Naive thymus-derived CD8-positive, alpha-beta T cell (primary cell): ENCODE measurements at places on chromosomes 7 and 10.

DNA sequence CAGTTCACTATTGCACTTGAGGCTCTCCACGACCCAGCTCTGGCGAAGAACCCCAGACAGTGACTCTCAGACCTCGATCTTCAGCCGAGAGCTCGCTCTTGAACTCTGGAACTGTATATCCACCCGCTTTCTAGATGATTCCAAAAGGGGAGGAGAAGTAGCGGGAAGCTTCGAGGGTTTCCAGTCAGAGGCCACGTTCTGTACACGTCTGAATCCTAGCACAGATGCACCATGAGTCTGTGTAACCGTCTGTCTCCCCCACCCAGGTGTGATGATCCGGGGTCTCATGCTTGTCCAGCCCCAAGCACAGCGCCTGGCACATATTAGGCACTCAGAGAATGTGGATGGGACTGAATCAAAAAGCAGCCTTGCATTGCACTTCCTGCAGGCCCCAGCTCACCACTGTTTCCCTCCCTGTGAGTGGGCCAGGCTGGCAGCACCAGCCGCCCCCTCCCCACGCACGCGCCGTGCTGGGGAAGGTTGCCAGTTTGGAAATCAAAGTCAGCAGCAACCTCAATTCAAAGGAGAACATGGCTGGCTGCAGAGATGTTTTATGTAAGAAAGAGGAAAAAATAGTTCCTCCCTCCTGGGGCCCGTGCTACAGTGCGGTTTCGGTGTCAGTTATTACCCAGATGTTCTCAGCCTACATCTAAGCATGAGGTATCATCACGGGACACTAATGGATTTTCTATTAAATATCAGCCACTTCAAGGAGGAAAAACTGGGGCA, 5.7 kb downstream of the GRID2IP start:
- DNase-seq, result no peak

- no peak for DNase-seq
These were observed 22.5 kb upstream of the C10orf53 start for GRCh38 chr10:49656845-49657493.

DNA sequence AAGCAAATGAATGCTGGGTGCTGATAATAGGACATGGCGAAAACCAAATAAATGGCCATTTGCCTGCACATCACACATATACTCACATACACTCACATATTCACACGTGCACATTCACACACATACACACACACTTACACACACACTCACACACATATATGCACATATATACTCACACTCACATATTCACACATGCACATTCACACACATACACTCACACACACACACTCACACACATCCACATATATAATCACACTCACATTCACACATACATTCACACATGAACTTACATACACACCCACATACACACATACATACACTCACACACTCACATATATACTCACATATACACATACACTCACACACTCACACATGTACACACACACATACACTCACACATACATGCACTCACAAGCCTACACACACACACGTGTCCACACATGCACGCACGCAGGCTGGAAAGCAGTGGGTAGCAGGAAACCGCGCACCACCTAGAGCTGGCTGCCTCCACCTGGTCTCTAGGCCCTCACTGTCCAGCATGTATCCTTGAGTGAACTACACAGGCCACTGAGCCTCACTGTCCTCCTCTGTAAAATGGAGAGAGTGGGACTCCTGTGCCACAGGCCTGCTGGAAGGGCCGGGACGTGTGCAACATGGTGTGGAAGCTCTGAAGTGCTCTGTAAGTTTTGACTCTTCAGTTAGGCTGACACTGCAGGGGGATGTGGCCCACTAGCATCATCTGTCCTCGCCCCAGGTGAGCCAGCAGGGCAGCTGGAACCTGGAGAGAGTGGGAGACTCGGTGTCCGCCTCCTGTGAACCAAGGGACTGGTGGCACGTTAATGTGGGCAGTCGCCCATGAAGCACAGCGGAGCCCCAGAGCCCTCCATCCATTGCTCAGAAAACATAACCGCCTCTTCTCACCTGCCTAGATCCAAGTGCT, 14.9 kb downstream of the TMEM72 start:
- no peak for DNase-seq

GRCh38 chr10:65723525-65723924, 1202.3 kb upstream of the LRRTM3 start:
- DNase-seq, result no peak

DNA sequence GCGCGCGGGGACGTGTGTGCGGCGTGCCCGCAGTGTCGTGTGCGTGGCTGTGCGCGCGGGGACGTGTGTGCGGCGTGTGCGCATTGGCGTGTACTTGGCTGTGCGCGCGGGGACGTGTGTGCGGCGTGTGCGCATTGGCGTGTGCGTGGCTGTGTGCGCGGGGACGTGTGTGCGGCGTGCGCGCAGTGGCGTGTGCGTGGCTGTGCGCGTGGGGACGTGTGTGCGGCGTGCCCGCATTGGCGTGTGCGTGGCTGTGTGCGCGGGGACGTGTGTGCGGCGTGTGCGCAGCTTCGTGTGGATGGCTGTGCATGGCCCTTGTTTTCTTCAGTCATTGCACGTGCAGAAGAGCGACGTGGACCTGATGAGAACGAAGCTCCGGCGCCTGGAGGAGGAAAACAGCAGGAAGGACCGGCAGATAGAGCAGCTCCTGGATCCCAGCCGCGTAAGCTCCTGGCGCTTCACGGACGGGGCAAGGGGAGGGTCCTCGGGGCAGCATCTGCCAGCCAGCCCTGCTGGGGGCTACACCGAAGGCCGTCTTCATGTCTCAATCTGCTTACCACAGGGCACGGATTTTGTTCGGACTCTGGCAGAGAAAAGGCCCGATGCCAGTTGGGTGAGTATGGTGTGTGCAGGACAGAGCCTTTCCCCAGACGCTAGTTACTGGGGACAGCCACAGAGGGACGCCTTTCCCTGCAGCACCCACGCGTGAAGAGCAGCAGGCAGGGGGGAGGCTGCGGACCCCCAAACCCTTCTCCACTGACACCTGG, 19.3 kb downstream of the IQCE start:
- DNase-seq, result no peak

GRCh38 chr10:78375854-78376785, 342.5 kb downstream of the RPS24 start:
- no peak for DNase-seq

GRCh38 chr7:67918158-67918557, 921.5 kb downstream of the TYW1 start:
- DNase-seq, result no peak

- no peak for DNase-seq
These were observed 209.2 kb downstream of the MBL2 start for GRCh38 chr10:52563360-52563759.

GRCh38 chr10:79346388-79347225, 662 bp upstream of the PPIF start:
- DNase-seq, result no peak

DNA sequence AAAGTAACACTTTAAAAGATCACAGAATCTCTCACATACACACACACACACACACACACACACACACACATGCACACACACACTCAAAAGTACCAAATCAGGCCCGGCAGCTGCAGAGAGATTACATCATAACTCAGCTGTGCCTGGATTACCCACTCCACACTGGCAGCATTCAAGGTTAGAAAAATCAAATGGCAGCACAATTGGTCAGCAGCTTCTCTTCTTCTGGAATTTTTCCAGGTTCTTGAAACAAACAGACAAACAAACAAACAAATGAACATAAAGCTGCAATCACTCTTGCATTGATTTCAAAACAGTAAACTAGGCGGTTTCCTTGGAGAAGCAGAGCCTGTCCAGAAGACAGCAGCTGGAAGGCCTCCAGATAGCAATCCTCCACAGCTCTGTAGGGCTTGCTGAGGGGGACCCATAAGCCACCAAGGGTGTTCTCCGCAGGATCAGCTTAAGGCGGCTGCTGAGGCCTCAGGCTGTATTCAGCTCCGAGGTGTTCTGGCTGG, 24.5 kb upstream of the FAM133B start:
- no peak for DNase-seq

GRCh38 chr10:69497611-69498390, 46.5 kb downstream of the TSPAN15 start:
- no peak for DNase-seq

GRCh38 chr7:51021906-51022570, 239.3 kb upstream of the GRB10 start:
- DNase-seq, result no peak

DNA sequence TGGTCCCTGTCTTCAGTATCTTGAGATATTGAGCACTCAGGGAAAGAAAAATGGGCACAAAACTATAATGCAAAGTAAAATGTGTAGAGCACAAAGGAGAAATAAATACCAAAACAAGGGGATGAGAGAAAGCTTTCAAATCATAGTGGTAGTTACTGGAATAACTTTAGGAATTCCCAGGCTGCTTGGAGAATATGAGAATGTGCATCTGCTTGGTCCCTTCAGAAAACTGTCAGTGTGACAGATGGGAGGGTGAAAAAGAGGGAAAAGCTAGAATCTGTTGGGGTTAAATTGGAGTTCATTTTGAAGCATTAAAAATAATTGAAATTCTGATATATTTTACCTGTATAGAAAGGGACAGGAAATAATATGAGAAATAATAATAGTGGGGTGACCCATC, 15.3 kb downstream of the ST7 start:
- no peak for DNase-seq

- no peak for DNase-seq
These were observed 290.5 kb upstream of the LRGUK start for GRCh38 chr7:133836666-133837065.

DNA sequence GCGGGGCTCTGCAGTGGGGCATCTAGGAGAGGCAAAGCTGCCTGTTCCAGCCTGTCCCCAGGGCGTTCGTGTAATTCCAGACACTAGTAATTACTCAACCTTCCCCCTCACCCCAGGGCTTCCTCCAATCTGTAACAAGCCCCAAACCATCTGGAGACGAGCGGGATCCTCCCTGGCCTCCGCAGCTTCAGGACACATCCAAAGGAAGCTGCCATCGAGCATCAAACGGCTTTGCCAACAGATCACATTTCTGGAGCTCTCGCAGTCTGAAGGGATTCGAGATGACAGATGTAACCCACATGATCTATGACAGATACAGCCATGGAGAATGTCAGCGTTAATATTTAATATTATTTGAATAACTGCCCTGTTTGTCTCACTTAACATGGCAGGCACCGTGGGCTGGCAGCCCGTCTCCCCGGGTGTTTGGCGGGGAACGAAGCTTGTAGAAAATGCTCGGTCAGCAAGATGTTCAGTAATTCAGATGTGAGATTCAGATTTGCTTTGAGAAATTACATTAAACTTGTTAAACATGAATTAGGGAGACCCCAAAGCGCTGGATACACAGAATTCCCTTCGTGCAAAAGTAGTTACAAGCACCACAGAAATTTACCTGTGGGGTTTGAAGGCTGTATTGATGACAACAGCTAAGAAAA, 108.5 kb upstream of the C7orf33 start:
- DNase-seq, result no peak

DNA sequence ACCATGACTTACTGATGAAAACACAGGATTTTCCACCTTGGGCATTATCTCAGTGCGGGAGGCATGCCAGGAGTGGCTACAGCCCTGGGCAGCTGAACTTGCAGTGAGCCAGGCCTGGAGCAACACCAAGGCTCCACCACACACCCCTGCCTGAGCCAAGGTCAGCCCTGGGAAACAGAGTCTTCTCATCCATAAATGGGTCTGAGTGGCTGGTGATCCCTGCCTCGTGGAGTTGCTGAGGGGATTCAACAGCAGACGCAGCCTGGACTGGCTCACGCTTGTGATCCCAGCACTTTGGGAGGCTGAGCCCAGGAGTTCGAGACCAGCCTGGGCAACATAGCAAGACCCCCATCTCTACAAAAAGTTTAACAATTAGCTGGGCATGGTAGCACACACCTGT, 32.2 kb downstream of the SPOCK2 start:
- no peak for DNase-seq

DNA sequence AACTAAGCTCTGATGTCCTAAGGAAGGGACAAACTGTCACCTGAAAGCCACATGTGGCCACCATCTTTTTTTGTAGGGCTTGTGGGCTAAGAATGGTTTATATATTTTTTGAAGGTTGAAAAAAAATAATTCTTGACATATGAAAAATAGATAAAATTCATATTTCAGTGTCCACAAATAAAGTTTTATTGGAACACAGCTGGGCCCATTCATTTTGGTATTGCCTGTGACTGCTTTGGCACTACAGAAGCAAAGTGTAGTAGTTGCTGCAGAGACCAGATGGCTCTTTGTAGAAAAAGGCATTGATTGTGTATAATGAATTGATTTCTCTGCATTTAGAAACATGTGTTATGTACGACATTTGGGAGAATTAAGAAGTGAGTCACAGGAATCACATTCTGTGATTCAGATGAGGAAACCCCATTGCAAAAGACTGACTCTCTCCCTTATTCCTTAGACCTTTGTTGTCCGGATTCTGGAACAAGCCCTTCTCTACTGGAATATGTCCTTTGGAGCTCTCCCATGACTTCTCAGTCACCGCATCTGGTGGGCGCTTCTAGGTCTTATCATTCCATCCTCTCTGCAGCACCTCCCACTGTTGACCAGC, 438.7 kb downstream of the LRMDA start:
- no peak for DNase-seq

- DNase-seq, result no peak
These were observed 116.0 kb upstream of the PDLIM1 start for GRCh38 chr10:95406651-95407280.

- no peak for DNase-seq
These were observed 3.3 kb downstream of the ZNF655 start for GRCh38 chr7:99561737-99562051.

DNA sequence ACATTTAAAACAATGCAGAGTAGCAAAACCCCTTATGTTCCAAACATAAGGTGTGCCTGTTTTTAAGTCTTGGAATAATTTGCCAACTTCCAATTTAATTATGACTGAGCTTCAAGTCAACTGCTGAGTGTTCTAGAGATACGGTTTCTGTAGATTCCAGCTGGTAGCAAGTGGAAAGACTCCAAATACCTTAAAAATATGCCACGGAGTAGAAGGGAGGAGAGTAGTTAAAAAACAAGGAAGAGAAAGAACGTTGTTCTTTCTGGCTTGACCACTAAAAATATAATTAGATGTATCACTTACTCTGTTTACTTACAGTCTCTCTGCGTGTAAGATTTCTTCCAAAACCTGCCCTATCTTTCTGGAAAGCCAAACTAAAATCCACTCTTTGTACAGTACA, 24.5 kb upstream of the ABLIM1 start:
- no peak for DNase-seq

- DNase-seq, result peak; percentile 12
These were observed 45.7 kb downstream of the ESYT2 start for GRCh38 chr7:158783595-158783994.

GRCh38 chr10:70669015-70669414, 3.3 kb upstream of the ADAMTS14 start:
- DNase-seq, result no peak
